ENCODE measurements at places on chromosomes 16 and 17.

GRCh38 chr17:38421871-38422827, 6.1 kb upstream of the ARHGAP23 start:
- no peak for DNase-seq

GRCh38 chr16:82071421-82071820, 36.4 kb downstream of the HSD17B2 start:
- DNase-seq = no peak

- DNase-seq = no peak
These were observed 1739.1 kb downstream of the TP53TG3F start for GRCh38 chr16:35198223-35199199.

- peak; percentile 66 for DNase-seq
These were observed at the start of gene MPP2 for GRCh38 chr17:43907425-43907981. Gene MPP2, minus strand, starts transcription at chr17:43907536. Its CDS starts 3,076 bp downstream, at chr17:43904460.

- DNase-seq = no peak
These were observed 226.7 kb upstream of the ELAC2 start for GRCh38 chr17:13244513-13244912.

GRCh38 chr17:50064253-50065001, 8.5 kb downstream of the ITGA3 start:
- DNase-seq = peak; percentile 95

- peak; percentile 10 for DNase-seq
These were observed 724 bp downstream of the GAA start for GRCh38 chr17:80101946-80102663.

DNA sequence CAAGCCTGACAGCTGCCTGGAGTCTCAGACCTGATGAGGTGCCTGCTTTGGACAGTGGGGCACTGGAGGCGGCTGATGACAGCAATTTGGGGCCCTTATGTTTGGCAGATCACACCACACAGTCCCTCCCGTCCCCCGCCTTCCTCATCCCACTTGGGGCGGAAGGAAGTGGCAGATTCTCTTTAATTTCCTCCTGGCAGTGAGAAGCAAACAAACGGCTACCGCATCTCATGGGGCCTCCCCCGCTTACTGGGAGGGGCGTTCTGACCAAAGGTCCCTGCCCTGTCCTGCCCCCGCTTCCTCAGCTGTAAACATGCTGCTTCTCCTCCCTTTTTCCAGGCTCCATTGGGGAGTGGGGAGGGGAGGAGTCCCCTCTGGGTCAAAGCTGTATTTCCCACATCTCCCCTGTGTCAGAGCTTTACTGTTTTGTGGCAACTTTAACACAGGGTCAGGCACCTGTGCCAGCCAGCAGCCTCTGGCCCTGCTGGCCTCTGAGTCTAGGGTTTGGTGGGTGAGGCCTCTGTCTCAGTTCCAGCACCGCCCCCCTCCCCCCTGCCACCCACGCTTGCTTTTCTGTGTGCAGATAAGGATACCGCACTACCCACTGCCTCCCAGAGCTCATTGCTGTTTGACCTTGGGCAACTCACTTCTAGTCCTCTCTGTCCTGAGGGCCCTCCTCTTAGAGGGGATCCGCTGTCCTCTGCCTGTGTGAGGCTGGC, 5.4 kb upstream of the NFATC3 start:
- DNase-seq = peak; percentile 62

Data from fibroblast of pulmonary artery (primary cell).